ENCODE measurements at places on chromosomes 16 and 17.

- DNase-seq = no peak
Observed at GRCh38 chr16:54409982-54410381, 123.4 kb upstream of the IRX3 start.

DNA sequence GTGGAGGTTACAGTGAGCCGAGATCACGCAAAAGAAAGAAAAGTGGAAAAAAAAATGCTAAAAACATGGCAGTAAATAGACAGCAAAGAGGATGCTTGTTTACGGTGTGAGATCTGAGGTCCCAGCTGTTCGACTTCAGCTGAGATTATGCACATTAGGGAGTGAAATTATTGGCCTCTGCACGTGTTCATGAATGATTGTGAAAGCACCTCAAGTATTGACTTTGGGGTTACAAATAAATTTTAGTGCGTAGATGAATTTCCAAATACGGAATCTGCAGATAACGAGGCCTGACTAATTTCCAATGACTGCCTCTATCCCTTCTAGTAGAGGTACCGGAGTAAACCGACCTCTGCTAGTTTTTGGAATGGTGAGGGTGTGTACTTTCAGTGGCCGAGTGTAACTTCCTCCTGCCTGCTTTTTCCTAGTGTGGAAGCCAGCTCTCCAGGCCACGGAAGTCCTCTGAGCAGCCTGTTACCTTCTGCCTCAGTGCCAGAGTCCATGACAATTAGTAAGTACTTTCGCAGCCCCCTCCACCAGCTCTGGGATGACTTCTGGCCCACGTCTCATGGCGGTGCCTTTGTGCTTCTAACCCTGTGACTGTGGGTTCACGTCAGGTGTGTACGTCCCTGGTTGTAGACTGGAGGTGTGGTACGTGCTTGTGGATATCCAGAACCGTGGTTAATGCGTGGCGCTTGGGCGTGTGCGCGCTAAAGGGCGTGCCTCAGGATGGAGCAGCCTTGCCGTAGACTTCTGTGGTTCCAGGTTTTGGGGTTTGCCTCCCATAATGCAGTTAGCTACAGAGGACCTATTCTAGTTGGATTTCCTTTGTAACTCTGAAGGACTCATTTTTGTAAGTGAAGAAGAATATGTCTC lies 102.1 kb downstream of the SNX29 start:
- no peak for DNase-seq

- no peak for DNase-seq
Observed at GRCh38 chr17:73933871-73934270, 269.6 kb upstream of the RPL38 start.

DNA sequence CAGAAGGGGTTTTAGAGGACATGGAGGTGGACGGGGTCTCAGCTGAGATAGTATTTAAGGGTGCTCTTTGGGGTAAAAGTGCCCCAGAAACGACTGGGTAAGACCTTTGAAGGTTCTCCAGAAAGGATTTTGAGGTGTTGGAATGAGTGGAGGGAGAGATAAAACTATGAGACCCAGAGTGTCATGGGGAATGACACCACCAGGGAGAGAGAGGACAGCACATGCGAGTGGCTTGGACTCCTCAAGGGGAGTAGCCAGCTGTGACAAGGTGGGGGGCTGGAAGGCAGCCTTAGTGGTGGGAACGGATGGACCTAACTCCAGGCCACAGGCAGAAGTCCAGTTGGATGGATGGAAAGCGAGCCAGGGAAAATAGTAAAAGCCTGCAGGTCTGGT lies 19.2 kb upstream of the PITPNM3 start:
- DNase-seq = no peak

DNA sequence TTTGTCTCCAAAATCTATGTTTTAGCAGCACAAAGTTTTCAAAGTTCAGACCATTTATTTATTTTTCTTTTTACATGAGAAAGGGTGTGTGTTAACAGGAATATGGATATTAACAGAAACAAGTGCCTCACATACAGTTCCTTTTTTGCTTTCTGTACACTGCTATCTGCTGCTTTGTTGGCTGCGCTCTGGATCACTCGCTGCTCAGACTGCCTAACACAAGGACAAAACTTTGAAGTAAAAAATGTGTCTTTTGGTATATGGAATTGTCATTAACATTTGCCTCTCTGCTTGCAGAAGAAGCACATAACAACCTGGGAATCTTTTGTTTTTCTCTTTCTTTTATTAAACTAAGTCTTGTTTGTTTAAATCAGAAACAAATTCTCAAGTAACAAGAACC lies 262.8 kb downstream of the ZFHX3 start:
- no peak for DNase-seq

- DNase-seq = peak; percentile 67
Observed at GRCh38 chr17:39631403-39631802, 4.7 kb downstream of the PPP1R1B start.

- DNase-seq = no peak
Observed at GRCh38 chr16:2786061-2786825, 1.1 kb downstream of the PRSS33 start.

DNA sequence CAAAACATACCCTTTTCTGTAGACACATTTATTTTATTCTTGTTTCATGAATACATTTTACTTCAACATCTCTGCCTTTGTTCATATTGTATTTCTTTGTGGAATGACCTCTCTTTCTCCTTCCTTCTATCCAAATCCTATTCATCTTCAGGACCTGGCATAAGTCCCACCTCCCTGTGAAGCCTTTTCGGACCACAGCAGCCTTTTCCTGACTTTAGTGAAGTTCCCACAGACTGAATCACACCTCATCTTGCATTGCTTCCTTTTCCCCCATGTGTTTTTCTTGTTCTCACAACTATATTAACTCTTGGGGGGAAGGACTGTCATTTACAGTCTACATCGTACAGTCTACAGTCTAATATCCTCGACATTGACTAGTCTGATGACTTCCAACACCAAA lies 58.2 kb downstream of the MFSD11 start:
- DNase-seq = no peak

DNA sequence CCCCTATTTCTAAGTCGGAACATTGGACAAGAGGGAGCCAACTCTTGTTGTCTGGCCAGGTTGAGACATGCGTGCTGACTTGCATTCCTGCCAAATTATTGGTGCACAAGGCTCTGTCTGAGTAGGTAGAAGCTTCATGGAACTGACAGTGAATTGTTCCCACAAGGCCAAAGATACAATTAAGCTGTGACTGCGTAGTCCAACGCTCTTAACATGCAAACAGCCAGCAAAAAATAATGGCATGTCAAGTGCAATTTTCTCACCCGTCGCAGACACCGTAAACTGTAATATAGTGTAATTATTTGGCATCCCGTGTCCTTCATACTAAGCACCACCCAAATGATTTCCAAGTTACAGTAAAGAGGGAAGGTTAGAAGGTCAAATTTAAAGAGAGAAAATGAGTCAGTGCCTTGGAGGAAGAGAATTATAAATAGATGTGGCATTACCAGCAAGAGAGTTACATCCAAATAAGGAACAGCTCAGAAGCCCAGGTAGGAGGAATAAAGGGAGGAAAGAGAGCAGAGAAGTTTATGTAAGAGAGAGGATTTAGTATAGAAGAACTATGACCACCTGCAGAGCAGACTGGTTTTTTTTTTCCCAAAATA lies 21.8 kb downstream of the CDH8 start:
- DNase-seq = peak; percentile 33

GRCh38 chr17:62614142-62614541 lies 13.3 kb upstream of the MRC2 start:
- no peak for DNase-seq

DNA sequence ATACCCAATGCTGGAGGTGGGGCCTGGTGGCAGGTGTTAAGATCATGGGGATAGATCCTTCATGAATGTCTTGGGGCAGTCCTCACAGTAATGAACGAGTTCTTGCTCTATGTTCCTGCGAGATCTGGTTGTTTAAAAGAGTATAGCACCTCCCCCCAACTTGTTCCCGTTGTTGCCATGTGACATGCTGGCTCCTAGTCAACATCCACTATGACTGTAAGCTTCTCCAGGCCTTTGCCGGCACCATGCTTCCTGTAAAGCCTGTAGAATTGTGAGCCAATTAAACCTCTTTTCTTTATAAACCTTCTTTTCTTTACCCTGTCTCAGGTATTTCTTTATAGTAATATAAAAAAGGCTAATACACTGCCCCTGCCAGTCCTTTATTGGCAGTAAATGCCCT lies 33.3 kb downstream of the RANBP10 start:
- DNase-seq = no peak

DNA sequence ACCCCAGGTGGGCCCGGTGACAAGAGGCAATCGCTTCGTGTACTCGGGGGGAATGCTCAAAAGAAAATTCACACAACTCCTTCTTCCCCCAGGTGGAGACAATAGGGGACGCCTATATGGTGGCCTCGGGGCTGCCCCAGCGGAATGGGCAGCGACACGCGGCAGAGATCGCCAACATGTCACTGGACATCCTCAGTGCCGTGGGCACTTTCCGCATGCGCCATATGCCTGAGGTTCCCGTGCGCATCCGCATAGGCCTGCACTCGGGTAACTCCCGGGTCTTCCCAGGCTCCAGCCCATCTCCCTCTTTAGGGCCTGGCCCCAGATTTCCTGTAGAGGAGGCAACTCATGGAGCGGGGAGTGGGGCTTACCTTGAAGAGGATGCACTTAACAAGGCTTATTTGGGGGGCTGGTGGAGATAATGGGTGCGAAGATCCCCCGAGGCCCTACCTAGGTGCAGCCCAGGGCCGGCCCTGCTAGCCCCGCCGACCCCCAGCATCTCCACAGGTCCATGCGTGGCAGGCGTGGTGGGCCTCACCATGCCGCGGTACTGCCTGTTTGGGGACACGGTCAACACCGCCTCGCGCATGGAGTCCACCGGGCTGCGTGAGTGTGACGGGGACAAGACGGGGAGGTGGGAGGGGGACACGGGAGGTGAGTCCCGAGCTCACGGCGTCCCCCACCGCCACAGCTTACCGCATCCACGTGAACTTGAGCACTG lies 13.0 kb downstream of the GUCY2D start:
- DNase-seq = no peak

GRCh38 chr17:43852571-43852970 lies 5.6 kb downstream of the CD300LG start:
- no peak for DNase-seq

GRCh38 chr16:77591347-77591746 lies 131.0 kb upstream of the NUDT7 start:
- no peak for DNase-seq

GRCh38 chr17:68509141-68510057 lies 2.8 kb upstream of the PRKAR1A start:
- peak; percentile 43 for DNase-seq

- DNase-seq = no peak
Observed at GRCh38 chr17:10610884-10611283, 46.2 kb downstream of the MYH3 start.

- no peak for DNase-seq
Observed at GRCh38 chr16:16175296-16175695, 48.0 kb downstream of the ABCC6 start.

DNA sequence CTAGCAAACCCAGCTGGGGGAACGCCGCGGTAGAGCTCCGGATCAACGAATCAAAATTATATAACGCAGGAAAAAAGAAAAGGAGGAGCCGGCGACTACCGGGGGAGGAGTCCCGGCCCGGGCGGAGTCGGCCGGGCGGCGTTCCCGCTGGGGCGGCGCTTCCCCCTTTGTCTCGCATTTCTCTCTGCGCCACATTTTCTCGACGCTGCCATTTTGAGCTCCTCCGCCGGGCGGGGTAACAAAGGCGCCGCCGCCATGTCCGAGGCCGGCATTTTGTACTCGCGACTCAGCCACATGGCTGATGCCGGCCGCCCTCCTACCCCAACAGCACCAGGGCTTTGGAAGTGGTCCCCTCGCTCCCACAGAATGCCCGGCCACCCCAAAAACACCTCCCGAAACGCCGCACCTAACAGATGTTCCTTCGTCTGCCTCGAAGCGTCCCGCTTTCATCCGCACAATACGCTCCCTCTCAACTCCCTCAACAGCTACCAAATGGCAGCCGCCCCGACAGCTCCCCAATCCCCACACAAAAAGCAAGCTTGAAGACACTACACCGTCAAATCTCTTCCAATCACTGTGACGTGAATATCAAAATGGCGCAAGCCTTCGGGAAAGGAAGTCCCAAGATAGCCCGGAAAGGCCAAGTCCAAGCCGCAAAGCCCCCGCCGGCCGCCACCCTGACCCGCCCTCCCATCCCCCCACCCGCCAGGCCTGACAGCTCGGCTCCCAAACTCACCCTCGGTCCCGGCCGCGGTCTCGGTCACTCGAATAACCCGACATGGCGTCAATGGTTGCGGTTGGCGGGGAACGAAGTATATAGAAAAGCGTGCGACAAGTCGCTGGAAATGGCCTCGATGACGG lies 519 bp downstream of the DDX5 start:
- DNase-seq = peak; percentile 84

DNA sequence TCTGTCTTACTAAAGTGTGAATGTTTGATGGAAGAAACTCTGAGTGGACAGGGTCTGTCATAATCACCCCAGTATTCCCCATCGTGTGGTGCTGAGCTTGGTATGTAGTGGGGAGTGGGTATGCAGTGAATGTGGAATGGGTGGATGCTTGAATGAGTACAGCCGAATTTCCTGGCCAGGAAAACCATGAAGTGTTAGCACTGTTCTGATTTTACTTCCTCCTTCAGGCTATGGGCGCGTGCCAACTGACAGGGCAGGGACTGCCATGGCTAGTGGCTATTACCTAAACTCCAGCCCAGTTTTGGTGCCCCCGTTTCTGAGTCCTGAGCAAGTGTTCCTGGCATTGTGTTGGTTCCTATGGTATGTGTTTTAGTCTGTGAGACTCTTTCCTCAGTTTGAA lies 48.6 kb downstream of the PRKCA start:
- DNase-seq = no peak

GRCh38 chr16:87422106-87422505 lies 30.0 kb downstream of the MAP1LC3B start:
- DNase-seq = no peak

- DNase-seq = no peak
Observed at GRCh38 chr16:175011-175949, 1.2 kb upstream of the HBA1 start.

DNA sequence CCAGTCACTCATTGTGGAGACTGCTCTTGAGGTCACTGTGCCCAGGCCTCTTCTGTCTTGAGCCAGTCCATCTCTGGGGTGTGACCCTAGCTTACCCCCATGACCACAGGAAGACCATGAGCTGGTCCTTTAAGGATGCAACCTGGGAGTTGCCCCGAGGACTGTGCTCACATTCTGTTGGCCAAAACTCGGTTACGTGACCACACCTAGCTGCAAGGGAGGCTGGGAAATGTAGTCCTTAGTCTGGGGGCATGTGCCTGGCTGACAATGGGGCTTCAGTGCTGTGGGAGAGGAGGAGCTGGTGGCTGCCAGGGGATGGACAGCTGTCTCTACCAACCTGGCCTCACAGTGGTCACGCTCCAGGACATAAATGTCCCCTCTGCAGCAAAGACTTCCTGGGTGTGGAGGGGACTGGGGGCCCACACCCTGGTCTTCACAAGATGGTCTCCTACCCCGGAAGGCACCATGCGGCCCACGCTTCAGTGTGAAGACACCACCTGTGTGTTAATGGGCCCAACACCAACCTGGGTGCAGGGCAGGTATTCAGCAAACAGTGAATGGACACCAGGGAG lies 55.4 kb downstream of the JPH3 start:
- peak; percentile 17 for DNase-seq

GRCh38 chr17:38750312-38751121 lies 2.0 kb upstream of the PSMB3 start:
- DNase-seq = peak; percentile 60

- DNase-seq = no peak
Observed at GRCh38 chr16:51394421-51394820, 243.4 kb upstream of the SALL1 start.
